Natural killer cell (primary cell): ENCODE measurements at places on chromosomes 11 and 22.

DNA sequence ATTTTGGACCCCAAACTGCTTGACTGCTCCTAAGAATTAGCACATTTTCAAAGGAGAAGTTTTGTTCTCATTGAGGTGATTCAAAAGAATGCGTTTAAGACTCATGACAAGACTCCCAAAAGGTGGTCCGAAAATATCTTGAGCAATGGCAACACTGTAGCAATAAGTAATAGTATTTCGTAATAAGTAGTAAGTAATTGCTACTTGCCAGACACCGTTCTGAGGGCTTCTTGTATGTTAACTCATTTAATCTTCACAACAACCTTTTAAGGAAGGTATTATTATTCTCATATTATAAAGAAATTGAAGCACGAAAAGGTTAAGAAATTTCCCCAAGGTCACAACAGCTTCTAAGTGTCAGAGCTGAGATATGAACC is 184.0 kb upstream of the SORL1-AS1 start:
- no peaks in the 10 kb centered on the region for H3K4me1 ChIP-seq
- DNase-seq, result no peak
- H3K4me3 ChIP-seq, result no peak overlapping the region

GRCh38 chr11:41784513-41785335 is 325.3 kb upstream of the LRRC4C start:
- no peaks in the 10 kb centered on the region for H3K36me3 ChIP-seq
- H3K27me3 ChIP-seq, result no peaks in the 10 kb centered on the region

DNA sequence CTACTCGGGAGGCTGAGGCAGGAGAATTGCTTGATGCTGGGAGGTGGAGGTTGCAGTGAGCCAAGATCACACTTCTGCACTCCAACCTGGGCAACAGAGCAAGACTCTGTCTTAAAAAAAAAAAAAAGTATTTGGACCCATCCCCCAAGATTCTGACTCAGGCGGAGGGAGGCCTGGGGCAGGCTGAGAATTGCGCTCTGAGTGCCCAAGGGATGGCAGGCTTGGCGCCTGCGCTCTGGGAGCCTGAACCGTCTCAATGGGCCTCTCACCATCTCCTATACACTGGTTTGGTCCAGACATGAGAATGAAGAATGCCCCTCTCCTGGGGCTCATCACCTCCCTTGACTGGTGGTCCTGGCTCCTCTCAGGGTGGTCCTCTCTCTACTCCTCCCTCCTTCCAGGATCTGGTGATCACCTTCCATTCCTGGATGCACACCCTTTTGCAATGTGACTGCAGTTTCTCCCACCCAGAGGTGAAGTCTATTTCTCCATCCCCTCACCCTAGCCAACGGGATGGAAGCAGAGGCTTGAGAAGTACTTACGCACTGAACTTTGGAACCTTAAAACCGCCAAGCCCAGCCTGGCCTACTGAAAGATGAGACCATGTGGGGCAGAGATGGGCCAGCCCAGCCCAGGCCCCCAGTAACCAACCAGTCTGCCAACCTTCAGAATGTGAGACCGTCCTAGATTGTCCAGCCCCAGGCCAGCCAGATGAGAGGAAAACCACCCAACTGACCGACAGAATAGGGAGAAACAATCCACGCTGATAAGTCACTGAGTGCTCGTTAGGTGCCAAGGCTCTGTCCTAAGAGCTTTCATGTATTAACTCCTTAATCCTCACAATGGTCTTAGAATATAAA is 4.9 kb downstream of the POLR3H start:
- DNase-seq, result no peak
- no peak overlapping the region for H3K27ac ChIP-seq
- H3K4me1 ChIP-seq, result peaks cover 15% of the 10 kb centered on the region

DNA sequence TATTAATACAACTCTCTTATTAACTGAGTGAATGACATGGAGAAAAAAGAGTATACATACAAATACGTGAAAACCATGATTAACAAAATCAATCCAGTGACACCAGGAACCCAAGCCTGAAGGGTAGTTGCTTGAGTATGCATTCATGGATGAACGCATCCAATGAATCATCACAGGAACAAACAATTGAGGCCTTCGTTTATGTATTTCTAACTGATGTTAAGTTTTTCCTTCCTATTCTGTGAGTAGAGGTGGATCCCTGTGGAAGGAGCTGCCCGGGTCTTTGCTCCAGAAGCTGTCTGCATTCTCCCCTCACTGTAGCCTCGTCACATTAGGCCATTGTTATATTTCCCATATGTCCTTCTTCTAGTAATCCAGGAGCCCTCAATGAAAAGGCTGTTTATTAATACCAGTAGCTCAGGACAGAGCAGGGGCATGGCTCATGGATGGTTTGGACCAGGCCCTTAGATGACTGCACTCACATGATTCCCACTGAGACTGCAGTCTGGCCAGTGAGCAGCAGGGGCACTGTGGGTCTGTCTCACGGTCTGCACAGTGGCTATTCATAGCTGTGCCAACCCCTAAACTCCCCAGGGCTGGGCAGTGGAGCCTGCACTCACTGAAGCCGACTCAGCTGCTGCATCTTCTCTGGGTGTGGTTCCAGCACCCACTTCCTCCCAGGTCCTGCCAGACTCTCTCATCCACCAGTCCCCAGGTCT is 128.1 kb upstream of the TOP3B start:
- peak overlapping the region; percentile 24 for H3K27ac ChIP-seq
- H3K4me1 ChIP-seq, result peaks cover 11% of the 10 kb centered on the region
- H3K4me3 ChIP-seq, result no peak overlapping the region
- peak; percentile 53 for DNase-seq
- no peaks in the 10 kb centered on the region for H3K36me3 ChIP-seq
- H3K27me3 ChIP-seq, result no peaks in the 10 kb centered on the region

- H3K27me3 ChIP-seq, result no peaks in the 10 kb centered on the region
- DNase-seq, result no peak
- no peaks in the 10 kb centered on the region for H3K36me3 ChIP-seq
- H3K4me3 ChIP-seq, result no peak overlapping the region
Observed at GRCh38 chr11:38252620-38253019, 1654.6 kb upstream of the RAG2 start.

DNA sequence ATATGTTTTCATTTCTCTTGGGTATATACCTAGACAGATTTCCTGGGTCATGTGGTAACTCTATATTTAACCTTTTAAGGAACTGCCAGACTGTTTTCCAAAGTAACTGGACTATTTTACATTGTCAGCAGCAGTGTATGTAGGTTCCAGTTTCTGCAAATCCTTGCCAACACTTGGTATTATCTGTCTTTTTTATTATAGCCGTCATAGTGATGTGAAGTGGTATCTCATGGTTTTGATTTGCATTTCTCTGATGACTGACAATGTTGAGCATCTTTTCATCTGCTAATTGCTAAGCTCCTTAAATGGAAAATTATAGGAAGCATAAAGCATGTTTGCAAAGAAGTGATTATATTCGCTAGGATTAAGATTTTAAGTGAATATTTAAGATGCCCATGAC is 13.9 kb downstream of the NNMT start:
- H3K4me3 ChIP-seq, result no peak overlapping the region
- no peak overlapping the region for H3K27ac ChIP-seq
- DNase-seq, result no peak
- no peaks in the 10 kb centered on the region for H3K4me1 ChIP-seq
- peaks cover 2% of the 10 kb centered on the region for H3K27me3 ChIP-seq

DNA sequence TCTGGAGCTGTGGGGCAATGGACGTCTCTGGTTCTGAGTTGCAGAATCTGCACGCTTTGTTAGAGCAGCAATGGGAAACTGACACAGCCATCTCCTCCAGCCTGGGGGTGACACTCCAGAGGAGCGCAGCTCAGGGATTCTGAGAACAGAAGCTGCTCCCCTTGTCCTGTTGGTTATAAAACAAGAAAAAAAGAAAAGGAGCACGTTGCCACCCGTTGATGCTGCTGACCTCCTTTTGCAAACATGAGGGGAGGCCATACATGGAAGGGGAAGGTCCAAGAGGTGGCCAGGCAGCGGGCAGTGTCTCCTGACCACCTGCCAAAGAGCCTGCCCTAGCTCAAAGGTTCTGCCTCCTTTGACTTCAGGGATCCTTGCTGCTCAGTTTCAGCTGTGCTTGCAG is 61.0 kb downstream of the SPATA19 start:
- H3K36me3 ChIP-seq, result no peaks in the 10 kb centered on the region
- DNase-seq, result no peak
- no peak overlapping the region for H3K27ac ChIP-seq
- no peaks in the 10 kb centered on the region for H3K4me1 ChIP-seq
- H3K27me3 ChIP-seq, result peaks cover 5% of the 10 kb centered on the region

DNA sequence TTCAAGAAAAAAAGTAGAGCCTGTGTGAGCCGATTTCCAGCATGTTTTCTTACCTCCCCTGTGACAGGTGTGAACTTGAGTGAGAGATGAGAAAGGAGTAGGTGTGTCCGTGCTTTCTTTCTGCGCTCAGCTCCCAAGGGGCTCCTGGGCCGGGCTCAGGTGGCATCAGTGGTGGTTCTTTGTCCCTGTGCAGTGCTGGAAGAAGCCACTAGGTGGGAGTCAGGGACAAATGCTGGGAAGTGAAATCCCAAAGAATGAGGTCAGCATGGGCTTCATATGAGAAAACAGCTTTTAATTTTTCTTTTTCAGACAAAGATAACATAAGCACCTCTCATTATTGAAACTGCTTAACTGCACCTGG is 57.8 kb downstream of the PPFIBP2 start:
- no peak overlapping the region for H3K4me3 ChIP-seq
- H3K27ac ChIP-seq, result no peak overlapping the region
- DNase-seq, result peak; percentile 19
- H3K27me3 ChIP-seq, result no peaks in the 10 kb centered on the region
- H3K4me1 ChIP-seq, result peaks cover 9% of the 10 kb centered on the region
- H3K36me3 ChIP-seq, result peaks cover 4% of the 10 kb centered on the region

GRCh38 chr11:2698386-2699184 is 1.2 kb downstream of the KCNQ1OT1 start:
- H3K27me3 ChIP-seq, result peaks cover 2% of the 10 kb centered on the region
- no peak overlapping the region for H3K27ac ChIP-seq
- DNase-seq, result no peak
- peaks cover 20% of the 10 kb centered on the region for H3K4me1 ChIP-seq

DNA sequence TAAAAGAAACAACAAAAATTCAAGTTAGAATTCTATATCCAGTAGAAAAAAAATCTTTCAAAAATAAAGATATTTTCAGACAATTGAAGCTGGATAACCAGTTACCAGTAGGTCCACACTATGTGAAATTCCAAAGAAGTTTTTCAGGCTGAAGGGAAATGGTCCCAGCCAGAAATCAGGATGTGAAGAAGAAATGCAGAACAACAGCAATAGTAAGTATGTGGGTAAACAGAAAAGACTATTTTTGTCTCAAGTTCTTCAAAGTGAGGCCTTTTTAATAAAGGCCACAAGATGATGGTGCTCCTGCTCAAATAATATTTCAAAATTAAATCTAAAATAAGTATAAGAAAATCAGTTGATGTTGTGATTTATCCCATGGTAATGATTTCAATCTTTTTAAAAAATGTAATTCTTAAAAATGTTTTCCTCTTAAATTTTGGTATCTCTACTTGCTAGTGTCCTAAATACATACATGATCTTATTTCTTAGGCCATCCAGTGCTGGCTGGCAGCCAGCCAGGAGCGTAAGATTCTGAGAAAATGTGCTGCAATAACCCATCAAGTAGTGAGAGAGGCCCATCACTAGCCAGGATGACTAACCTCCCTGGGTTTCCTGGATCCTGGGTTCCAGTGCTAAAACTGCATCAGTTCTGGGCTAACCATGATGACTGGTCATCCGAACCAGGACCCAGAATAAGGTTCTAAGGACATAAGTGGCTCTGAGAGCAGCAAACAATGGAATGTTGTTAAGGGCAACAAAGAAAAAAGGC is 15.6 kb upstream of the UCP3 start:
- DNase-seq, result peak; percentile 31
- peaks cover 40% of the 10 kb centered on the region for H3K4me1 ChIP-seq
- H3K27ac ChIP-seq, result no peak overlapping the region
- no peaks in the 10 kb centered on the region for H3K36me3 ChIP-seq
- H3K4me3 ChIP-seq, result no peak overlapping the region

DNA sequence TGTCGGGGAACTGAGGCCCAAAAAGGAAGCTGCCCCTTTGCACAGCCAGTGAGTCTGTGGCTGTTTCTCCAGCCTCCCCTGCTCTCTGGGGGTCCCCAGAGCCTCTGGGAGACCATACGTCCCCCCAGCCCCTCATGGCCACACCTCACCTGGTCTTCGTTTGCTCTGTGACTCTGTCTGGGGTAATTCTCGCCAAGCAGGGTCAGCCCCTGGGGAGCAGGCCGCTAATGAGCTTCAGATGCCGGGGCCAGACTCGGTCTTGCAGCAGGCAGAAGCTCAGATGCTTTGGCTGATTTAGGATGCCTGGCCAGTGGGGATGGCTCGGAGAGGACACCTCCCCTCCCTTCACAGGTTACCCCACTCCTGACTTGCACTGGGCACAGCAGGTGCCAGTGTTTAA is 24.1 kb upstream of the WNT11 start:
- no peaks in the 10 kb centered on the region for H3K36me3 ChIP-seq
- H3K4me3 ChIP-seq, result no peak overlapping the region
- no peak for DNase-seq
- H3K27ac ChIP-seq, result no peak overlapping the region

DNA sequence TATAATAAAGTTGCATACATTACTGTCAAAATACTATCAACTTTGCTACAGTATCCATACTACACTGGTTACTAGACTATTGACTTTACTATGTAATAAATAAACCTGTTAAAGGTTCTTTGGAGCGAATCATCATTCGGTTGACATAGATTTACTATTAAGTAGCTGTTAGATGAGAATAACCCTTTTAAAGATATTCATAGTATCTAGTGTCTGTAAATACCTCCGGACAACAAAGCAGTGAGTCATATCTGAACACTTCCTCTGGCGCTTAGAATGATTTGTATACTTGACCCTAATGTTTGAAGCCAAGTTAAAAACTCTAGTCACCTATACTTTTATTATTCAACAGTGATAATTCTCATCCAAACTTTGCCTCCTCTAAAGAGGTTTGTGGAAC is 84.7 kb downstream of the MSANTD4 start:
- no peaks in the 10 kb centered on the region for H3K4me1 ChIP-seq
- no peaks in the 10 kb centered on the region for H3K27me3 ChIP-seq
- H3K27ac ChIP-seq, result no peak overlapping the region

DNA sequence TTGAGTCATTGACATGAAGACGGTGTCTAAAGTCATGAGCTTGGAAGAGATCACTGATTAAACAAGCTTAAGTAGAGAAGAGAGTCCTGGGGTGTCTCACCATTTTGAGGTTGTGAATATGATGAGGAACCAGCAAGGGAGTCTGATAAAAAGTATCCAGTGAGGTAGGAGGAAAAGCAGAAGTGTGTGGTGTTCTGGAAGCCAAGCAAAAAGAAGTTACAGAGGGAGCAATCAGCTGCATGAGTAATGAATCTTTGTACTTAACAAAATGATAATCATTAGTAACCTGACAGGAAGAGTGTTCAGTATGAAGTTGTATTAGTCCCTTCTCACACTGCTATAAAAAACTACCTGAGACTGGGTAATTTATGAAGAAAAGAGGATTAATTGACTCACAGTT is 131.3 kb downstream of the C11orf87 start:
- H3K4me3 ChIP-seq, result no peak overlapping the region
- DNase-seq, result no peak
- no peaks in the 10 kb centered on the region for H3K4me1 ChIP-seq
- H3K36me3 ChIP-seq, result no peaks in the 10 kb centered on the region
- no peak overlapping the region for H3K27ac ChIP-seq
